ENCODE measurements at places on chromosomes 12 and 14.

DNA sequence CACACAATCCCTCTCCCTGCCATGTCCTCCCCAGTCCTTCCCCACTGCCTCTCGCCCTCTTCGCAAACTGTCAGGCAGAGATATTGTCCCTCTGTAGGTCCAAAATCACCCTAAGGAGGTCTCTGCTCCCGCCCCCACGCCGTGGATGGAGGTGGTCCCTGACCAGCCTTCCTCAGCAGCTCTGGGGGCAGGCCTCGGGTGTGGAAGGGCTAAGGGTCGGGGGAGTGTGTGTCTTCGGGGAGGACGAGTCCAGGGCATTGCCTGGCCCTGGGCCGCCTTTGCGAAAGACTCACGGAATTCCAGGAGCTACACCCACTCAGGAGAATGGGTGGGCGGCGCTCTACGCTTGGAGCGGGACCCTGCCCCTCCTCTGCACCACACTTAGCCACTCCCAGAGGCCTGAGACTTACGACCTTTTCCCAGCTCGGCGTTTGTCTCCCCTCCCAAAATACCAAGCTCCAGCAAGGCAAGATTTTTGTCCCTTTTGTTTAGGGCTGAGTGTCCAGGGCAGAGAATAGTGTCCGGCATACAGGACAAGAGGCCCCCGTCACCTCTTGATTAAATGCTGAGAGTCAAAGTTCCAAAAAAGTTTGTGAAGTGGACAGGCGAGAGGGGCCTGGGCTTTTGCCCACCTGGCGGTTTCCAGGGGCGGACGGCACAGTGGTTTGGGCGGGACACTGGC lies 881 bp downstream of the PYGL start:
- DNase-seq, result no peak

DNA sequence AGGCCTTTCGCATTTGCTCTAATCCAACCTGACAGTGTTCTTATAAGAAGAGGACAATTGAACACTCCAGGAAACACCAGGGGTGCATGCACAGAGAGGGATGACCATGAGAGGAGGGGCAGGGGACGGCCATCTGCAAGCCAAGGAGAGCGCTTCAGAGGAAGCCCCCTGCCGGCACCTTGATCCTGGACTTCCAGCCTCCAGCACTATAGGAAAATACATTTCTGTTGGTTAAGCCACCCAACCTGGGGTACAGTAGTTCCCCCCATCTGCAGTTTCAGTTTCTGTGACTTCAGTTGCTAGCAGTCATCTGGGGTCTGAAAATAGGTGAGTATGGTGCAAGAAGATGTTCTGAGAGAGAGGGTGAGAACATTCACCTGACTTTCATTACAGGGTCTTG lies 64.7 kb downstream of the CLMN start:
- peak; percentile 39 for DNase-seq

GRCh38 chr12:81758421-81759189 lies 545 bp downstream of the PPFIA2 start:
- peak; percentile 65 for DNase-seq

DNA sequence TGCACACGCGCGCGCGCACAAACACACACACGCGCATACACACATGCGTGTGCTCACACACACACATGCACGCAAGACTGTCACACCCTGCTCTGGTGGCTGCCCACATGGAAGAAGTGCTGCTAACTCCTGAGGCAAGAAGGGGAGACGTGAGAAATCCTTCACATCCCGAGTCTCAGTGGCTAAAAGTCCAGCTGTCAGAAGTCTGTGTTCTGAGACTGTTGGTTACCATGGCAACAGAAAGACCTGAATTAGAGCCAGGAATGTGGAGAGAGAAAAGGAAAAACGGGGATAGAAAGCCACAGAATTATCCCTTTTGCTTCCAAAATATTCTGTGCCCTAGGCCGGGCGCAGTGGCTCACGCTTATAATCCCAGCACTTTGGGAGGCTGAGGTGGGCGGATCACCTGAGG lies 71.2 kb downstream of the PPFIBP1 start:
- no peak for DNase-seq
